Inflammatory macrophage treated with lipopolysaccharide for 1 hour (primary cell): ENCODE measurements at places on chromosomes 3 and 15.
A peak's percentile ranks its signal among the peaks of the same experiment; 100 is the strongest.

DNA sequence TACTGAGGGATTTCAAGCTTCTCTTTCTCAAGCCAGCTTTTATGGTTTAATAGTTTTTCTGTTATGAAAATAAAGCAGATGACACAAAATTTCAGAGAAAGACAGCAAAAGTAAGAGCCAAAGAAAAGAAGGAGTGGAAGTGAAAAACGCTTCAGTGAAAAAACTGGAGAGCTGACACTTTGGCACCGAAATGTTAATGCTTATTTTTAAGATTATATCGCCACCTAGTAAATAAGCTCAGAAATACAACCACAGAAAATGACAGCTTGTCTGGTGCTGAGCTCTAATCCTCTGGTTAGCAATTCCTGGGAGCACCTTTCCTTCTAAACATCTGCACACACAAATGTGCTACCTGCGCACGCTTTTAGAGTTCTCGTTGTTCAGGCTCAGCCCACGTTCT lies 101.6 kb downstream of the ZPLD1 start:
- DNase-seq: peak; percentile 20

DNA sequence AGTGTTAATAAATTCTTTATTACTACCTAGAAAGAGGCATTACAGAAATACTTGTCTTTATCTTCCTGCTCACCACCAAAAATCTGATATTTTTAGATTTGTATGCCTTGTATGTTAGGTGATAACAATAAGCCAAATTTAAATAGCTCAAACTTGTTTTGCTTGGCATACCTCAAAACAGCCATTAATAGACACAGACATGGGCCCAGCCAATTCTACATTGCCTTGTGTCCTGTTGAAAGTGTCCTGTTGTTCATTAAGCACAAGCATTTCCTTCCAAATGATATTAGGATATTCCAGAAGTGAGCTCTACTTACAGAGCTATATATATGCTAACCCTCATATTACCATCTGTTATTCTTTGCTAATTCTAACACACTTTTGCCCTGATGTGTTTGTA lies 438.6 kb upstream of the ZNF385D start:
- no peak for DNase-seq

GRCh38 chr3:29690686-29691353 lies 409.9 kb downstream of the RBMS3 start:
- no peak for DNase-seq

DNA sequence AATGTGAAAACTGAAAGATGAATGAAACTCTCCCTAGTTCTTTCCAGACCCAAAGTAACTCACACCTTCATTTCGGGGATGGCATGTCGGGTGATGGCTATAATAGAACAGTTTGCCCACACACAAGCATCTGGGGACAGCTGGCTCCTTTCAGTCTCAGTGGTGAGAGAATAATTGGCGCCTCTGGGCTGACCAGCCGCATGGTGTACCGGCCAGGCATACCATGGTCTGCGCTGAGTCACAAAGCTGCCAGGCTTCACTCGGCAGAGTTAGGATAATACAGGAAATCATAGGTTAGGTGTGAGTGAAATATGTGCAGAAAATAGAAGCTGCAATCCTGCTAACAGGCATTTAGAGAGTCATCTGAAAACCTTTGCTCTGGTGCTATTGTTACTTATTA lies 80.4 kb upstream of the IGF1R start:
- DNase-seq: no peak

GRCh38 chr3:69326855-69327300 lies 59.0 kb downstream of the FRMD4B start:
- DNase-seq: peak; percentile 90

DNA sequence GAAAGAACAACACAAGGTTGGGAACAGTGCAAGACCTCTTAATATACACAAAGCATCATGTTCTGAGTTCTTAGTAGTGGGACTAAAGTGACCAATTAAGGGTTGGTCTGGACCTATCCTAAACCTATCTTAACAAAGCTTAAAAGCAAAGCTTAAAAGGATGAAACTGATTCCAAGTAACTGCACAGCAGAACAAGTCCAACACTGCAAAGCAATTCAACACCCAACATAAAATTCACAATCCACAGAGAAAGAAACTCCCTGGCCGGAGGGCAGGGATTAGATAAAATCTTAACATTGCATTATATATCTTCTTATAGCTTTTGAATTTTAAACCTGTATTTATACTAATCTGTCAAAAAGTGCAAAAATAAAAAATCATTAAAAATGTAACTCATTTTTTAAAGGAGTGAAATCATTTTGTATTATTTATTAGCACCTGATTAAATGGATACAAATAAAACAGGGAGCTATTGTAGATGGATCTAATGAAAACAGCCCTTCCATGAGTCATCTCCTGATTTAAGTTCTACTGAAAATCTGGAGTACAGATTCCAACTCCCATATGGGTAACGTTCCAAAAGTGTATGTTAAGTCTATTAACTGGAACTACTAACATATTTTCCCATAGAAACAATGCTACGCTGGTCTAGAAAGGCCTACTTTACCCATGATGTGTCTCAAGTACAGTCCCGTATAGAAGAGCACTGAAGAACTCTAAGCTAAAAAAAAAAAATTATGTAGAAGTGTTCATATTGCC lies 34.9 kb downstream of the PIK3R4 start:
- no peak for DNase-seq

- DNase-seq: no peak
Measured at GRCh38 chr15:60960517-60960916, 268.6 kb downstream of the RORA start.

- no peak for DNase-seq
Measured at GRCh38 chr3:174957081-174957480, 97.9 kb downstream of the NAALADL2 start.
